Prostate gland (tissue), 2 donors: ENCODE measurements at places on chromosomes 3 and 15. TPM values are rescaled to one million over a fixed set of nuclear protein-coding genes. Genes with fewer than 3 reads are reported as not detected.

DNA sequence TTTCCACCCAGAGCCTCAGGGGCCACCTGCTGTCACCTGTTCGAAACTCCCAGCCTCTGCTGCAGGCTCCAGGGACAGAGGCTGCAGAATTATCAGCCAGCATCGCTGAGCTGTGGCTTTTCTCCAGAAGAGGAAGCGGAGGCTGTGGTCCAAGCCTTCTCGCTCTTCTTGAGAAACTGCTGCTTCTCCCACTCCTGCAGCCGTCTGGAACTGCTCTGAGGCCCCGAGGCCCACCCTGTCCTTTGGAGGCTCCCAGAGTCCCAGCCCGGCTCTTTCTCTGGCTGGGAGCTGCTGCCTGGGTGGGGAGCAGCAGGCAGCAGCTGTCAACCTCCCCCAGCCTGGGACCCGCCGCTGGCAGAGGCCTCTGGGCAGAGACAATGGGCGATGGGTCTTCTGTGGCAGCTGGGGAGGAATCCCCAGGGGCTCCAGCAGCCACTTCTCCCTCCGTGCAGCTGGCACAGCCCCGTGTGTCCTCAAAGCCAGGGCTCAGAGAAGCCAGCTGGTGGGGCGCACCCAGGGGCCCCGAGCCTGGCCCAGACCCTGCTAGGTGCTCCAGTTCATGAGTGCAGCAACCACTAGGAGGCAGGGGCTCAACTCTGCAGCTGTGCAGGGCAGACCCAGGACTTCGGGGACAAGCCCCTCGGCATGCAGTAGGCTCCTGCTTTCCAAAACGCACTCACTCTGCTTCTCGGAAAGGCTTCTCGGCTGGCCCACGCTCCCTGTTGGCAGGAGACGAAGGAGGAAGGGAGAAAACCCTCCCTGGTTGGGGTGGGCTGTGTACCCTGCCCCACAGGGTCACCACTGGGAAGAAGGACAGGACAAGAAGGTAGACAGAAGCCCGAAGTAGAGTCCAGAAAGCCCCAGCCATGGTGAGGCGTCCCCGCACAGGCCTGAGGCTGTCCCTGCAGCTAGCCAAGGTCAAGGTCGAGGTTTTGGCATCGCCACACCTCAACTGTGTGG lies 49.9 kb upstream of the FURIN start:
- no peak for DNase-seq

The CNTN6 gene
- not detected for total RNA-seq

DNA sequence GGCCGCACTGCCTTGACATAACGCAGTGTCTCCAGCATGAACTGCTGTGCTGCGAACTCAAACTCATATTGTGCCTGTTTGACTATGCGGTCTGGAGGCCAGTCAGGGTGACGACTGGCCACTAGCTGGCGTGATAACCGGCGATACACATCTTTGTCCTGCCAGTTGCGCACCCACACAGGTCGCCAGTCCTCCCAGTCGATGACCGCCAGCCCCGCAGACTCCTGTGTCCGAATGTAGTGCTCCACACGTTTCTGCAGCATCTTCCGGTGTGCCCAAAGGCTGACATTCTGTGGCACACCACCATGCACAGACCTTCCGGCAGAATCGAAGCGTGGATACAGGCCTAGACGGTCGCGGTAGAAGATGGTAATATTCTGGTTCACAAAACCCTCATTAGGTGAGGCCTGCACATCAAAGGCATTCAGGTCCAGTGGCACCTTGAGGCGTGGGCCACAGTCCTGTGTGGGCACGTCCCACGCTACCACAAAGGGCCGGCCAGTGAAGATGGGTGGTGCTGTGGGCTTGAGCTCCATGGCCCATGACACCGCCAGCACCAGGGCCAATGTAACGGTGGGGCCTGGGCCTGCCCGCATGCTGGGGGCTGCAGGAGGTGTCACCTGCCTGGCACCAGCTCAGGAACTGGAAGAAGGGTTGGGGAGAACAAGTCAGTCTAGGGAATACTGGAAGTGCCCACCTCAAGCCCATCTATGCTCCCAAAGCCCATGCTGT lies 2.5 kb downstream of the HYAL2 start:
- no peak for DNase-seq

DNA sequence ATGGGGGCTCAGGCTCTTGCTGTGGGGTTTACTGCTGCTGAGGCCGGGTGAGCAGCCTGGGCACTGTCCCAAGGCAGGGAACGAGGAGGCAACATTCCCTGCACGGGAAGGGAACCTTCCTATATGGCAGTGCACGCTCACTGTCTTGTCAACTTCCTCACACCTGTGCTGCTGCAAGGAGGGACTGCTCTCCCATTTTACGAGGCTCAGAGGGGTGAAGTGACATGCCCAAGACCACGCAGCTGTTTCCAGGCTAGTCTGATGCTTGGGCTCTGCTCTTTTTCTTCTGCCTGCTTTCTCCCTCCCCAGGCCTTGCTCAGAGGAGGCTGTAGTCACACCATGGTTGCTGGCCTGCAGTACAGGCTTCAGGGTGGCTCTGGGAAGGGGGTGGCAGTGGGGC lies 41.5 kb downstream of the SPSB4 start:
- DNase-seq, result no peak

DNA sequence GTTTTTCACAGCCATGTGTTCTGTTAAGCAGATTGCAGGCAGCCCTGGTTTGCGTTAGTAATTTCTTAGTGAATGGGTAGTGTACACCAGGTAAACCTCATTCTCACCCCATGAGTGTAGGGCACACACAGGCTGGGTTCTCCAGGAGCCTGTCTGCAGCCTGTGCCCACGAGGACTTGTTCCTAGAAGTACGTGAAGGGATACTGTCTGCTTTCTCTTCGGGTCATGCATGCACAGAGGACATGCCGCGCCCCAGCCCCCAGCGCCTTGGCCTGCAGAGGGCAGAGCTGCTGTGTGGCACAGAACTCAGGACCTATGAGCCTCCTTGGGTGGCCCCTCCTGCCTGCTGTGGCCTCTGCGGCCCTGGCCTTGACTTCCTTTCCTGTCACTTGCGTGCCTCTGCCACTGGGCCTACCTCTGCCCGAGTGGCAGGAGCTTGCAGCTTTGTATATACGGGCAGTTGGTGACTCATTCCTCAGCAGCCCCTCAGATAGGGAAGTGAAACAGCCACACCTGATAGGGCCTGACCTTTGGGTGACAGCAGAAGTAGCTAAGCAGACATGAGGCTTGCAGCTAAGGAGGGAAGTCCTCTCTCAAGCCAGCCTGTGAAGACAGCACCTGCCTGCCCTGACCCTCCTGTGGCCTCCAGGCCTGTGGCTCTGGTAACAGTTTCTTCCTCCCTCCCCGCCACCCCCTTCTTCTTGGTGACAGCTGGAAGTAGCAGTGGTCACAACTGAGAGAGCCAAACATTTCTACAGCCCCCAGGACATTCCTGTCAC lies 19.5 kb downstream of the PPCDC start:
- DNase-seq, result no peak

The SI gene
- total RNA-seq, result 0.96 TPM

DNA sequence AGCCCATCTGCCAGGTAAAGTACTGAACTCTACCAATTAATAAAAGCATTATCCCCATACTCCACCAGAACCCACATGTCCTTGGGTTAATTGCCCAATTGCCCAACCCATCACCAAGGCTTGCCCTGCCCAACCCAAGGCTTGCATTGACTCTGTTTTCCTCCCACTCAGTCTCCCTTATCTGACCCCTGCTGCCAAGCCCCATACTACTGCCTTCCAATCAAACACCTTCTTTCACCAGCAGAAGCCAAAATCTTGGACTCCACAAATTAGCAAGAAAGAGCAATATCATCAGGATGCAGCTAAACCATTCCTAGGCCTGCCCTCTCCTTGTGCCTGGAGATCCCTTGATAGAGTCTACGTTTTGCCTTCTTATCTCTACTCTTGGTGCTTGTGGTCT lies 602.9 kb downstream of the NTRK3 start:
- DNase-seq, result no peak

The ASB14 gene
- not detected for total RNA-seq

The TYRO3 gene
- 5.2 TPM for total RNA-seq

The LIPC gene
- total RNA-seq, result 0.14 TPM
